MV-4-11 (cell line): ENCODE measurements at places on chromosomes 2 and 18.
A peak's percentile ranks its signal among the peaks of the same experiment; 100 is the strongest.

- peak; percentile 36 for DNase-seq
Observed at GRCh38 chr2:33529771-33530481, 53.5 kb downstream of the RASGRP3 start.

GRCh38 chr2:45264227-45265225, 255.3 kb upstream of the SIX2 start:
- DNase-seq, result no peak

- no peak for DNase-seq
Observed at GRCh38 chr2:94977826-94978225, 47.7 kb upstream of the MAL start.

GRCh38 chr2:190353537-190353899, 10.1 kb downstream of the INPP1 start:
- DNase-seq, result no peak

DNA sequence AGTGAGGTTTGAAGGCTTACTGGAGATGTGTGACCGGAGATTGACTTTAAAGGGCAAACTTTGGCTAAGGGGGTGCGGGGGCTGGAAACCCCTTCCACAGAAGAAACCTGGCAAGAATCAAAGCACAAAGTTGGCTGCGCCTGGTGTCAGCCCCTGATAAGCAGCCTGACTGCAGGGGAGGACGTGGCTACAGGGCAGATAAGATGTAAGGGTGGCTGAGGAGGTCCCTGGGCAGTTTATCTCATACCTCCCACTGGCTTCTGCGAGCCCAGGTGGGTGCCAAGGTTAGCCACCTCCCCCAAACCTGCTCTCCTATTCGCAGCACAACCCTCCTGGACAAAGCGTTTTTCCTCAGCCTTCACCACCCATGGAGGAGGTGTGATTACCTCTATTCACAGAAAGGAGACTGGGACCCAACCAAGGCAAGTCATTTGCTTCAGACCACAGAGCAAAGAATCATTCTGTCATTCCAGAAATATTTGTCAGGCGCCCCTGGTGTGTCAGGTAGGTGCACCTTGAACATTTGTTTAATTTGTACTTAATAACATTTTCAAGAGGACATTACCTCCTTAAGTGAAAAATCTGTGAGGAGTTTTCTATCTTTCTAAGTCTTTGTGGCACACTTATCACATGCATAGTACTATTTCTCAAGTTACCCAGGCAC, 73.1 kb upstream of the IL1R1 start:
- no peak for DNase-seq

DNA sequence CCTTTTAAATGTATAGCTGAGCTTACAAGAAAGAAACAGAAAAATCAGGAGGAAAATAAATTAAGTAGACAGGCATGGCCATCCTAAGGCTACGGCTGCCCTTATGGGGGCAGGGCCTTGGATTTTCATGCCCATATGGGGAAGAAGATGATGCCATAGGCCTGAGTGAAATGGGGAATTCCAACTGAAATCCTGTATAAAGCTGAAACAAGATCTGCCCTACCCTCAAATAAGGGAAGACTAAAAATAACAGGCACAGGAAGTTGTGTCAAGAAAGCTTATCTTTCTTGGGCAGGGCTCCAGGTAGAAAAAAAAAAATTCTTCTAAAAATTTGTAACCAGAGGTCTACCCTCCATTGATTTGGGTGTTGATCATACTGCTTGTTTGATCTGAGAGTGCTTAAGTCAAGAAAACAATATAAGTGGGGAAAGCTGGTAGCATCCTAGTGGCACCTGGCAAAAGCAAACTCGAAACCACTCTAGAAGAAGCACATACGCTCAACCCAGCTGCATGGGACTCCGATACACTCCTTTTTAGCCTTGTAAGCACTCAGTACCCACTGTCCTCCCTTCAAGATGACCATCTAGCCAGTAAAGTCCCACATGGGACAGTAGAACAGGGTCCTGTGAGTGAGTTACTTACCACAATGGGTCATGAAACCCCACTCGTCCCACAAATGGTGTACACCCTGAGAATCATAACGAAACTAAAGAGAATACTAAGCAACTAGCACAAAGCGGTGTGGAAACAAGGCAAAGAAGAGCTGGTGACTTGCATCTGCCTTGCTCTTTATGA, 22.3 kb downstream of the DNAH7 start:
- peak; percentile 45 for DNase-seq

DNA sequence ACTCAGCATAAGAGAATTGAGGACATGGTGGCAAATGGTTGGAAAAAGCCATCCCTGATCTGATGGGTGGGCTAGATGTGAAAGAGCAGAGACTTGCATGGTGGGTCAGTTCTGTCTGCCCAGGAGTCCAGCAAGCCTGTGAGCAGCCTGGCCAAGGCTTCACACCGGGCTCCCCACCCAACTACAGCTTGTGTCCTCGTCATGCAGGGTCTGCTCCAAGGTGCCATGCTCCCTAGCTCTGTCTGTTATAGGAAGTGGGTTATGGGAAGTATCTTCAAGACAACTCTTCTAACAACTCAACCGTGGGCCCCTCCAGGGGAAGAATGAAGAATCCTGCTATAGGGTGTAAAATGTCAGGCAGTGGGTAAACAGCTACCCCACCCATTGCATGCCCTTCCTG, 97.4 kb downstream of the ADD2 start:
- no peak for DNase-seq

DNA sequence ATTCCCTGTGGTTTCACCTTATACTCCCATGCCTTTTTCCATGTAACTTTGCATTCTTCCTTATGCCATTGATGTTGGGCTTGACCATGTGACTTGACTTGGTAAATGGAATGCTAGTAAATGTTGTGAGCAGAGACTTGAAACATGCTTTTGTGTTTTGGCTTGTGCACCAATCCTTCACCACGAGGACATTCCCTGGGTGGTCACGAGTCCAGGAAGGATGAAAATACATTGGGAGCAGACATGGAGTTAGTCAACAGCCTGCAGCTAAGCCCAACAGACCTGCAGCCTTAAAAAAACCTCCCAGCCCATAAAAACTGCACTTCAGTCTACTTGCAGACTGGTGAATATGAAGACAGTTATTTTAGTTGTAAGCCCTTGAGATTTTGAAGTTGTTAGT, 116.5 kb upstream of the SPATS2L start:
- no peak for DNase-seq

DNA sequence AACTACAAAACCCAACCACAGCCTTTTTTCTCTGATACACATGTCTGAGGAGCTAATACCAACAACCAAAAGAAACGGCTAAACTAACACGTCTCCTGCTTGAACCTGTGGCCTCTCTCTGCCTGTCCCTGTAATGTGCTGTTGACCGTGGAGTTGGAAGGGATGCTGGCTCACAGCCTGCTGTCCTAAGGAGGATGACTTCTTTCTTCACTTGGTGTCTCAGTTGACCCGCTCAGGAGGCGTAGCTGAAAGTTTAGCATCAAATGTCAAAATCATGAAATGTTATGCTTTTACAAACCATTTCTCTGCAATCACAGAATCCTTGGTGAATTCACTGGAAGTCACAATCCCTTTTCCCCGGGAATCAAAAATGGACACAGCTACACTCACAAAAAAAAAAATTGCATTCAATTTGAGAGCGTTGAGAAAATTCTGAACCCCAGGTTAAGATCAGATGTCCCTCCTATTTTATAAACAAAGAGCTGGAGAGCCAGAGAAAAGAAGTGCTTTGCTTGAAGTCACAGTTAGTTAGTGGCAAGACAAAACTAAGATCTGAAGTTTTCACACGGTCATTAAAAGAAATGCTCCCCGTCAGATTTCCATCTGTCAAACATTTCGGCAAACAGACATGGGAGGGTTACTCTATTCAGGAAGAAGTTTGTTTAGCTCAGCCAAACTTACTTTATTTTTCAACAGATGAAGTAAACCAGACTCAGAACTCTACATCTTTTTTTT, 74.3 kb downstream of the IRS1 start:
- no peak for DNase-seq

DNA sequence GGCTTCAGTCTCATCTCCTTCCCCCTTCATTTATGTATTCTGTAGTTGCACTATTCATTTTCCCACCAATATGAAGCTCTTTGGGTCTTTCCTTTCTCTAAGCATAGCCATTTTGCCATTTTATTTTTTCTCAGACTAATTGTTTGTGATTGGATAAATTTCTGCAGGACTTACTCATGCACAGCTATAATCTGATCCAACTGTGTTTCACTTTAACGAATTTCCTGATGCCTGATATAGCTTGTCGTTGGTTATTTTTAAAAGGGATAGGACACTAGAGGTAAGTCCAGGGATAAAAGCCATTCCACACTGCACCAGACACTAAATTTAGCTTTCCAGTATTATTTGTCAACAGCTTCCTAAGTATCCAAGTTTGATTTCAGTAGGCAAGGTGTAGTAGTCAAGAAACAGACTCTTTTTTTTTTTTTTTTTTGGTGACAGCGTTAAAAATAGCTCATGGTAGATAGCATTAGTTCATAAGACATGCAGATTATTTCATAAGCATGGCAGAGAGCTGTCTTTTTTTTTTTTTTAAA, 17.4 kb downstream of the ASB18 start:
- no peak for DNase-seq

DNA sequence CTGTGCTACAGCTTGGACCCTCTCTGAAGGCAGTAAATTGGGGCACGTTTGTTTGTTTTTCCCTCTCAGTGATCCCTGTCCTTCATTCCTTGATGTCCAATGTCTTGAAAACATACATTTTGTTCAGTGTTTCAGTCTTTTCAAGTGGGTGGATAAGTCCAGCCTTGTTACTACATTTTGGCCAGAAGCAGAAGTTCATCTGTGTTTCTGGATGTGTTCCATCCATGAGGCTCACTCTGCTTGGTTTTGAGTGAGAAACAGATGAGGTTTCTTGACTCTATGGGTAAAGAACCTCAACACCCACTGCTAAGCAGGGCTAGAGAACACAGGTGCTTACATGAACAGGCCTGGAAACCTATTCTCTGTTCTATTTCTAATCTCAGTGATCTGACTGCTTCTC, 74.5 kb upstream of the RFX8 start:
- no peak for DNase-seq

DNA sequence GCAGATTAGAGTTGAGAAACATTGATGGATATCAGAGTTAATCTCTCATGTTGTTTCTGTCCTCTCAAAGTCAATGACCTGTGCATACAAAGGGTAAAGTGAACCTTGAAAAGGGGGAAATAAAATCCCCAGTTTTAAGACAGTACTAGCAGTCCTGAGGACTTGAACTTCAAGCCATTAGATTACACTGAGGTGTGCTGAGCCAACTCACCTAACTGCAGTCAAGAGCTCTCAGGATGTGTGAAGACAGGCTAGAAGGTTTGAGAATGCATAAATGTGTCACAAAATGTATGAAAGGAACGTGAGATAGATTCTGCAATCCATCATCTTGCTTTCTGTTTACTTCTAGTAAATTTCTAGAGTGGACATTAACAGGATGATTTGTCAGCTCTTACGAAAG, 35.5 kb downstream of the DOCK10 start:
- no peak for DNase-seq

DNA sequence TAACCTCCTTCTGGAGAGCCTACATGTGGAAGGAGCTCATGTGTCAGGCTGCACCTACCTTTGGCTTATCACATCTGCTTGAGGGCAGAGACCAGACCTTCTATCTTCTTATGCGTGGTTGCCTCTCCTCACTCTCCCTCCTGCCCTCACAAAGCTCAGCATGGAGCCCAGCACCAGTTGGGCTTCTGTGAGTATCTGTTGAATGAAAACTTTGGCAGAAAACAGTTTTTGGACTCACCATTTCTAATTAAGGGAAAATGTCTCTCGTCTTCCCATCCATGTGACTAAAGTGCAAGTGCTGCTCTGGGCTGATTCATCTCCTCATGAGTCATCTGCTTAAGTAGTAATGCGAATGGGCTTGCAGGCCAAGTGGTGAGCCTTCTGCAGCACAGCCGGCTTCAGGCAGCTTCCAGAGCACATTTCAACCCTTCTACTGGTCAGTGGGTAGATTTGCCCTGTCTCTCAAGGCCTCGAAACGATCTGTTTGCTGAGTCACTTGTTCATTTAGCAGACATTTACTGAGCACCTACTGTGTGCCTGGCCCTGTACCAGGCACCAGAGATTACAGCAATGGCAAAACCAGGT, 102.6 kb downstream of the VSNL1 start:
- DNase-seq, result peak; percentile 88

DNA sequence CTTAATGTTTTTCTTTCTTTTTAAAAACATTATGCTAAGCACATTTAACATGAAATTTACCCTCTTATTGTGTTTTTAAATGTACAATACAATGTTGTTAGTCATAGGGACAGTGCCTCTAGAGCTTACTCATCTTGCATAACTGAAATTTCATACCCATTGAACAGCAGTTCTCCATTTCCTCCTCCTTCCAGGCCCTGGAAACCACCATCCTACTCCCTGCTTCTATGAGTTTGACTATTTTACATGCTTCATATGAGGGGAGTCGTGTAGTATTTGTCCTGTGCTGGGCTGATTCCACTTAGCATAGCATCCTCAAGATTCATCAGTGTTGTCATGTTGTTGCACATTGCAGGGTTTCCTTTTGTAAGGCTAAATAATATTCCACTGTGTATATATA, 92.6 kb downstream of the SPATS2L start:
- DNase-seq, result peak; percentile 16

DNA sequence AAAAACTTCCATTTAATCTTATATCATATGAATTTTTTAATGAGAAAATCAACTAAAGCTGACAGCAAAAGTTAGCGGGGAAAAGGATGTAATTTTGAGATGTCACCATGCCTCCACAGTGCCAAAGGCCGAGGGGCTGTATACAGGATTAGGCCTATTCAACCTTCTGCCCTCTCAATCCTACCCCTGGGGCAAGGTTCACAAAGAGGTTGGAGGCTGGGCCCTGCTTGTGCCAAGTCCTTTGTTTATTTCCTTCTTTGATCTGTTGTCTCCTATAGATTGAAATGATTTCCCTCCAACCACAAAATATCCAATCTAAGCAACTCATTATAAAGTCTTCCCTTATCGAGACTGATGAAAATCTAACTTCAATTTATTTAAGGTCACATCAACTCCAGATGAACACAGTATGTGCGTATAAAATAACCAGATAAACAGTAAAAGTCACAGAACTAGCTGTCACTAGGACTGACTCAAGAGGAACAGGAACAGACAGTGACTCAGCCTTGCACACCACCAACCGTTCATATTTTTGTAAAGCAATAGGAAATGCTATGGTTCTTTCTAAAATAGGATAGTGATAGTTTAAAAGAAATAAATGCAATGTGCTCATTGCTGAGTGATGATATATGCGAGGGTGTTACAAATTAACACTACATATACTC, 95.8 kb downstream of the SLC25A12 start:
- DNase-seq, result peak; percentile 86

DNA sequence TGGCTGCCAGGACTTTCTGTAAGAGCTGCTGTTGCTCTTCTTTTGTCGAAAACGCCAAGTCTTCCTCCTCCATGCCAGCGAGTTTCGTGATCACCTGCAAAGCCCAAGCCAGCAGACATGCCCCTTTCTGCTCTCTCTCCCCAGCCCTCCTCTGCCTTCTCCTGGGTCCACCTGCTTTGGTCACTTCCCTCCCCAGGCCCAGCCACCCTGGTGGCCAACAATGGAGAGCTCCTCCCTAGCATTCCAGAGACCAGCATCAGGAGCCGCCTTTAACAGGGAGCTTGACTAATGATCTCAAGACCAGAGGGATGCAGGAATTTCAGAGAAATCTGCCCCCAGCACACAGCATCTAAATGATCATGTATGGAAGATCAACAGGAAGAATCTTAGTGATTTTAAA, 34.6 kb downstream of the ERCC3 start:
- no peak for DNase-seq

GRCh38 chr2:85221067-85221691, 88.0 kb downstream of the TCF7L1 start:
- DNase-seq, result no peak
